ENCODE measurements at places on chromosomes 6 and 20.

- DNase-seq, result no peak
These were observed at the start of gene CDH4 for GRCh38 chr20:61251529-61252393. TSS of gene CDH4 (plus strand) at chr20:61252261.

GRCh38 chr20:47181056-47181862 is 175.2 kb downstream of the ZMYND8 start:
- no peak for DNase-seq

- DNase-seq, result no peak
These were observed 8.5 kb upstream of the TUBB2A start for GRCh38 chr6:3165631-3166534.

DNA sequence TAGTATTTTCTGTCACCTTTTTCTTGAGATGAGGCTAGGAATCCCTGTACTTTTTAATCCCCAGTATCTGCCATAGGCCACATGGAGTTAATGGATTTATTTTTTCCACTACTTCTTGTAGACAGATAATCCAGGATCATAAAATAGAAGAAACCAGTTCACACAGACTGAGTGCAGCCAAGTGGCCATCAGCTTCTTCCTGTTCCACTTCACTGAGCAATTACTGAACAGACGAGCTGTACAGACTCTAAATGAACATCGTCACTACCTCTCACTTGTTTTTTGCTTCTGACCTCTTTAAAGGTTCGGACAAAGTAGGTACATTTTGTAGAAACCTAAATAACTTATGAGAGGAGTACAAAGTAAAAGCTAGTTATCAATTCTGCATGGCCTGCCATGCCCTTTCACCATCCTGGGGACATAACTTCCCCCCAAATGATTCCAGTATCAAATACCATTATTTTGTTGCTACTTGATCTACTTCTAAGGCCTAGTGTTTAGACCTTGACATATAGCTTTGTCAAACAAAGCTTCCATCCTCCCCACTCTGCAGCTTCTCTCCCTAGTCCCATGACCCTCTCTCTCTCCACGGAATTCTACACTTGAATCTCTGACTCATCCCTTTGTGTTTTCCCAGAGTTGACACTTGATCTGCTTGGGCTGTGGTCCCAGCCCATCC is 34.4 kb upstream of the ARHGAP18 start:
- no peak for DNase-seq

GRCh38 chr6:6843057-6843627 is 254.6 kb downstream of the LY86 start:
- no peak for DNase-seq

GRCh38 chr6:139148557-139149235 is 13.8 kb downstream of the HECA start:
- DNase-seq, result no peak

DNA sequence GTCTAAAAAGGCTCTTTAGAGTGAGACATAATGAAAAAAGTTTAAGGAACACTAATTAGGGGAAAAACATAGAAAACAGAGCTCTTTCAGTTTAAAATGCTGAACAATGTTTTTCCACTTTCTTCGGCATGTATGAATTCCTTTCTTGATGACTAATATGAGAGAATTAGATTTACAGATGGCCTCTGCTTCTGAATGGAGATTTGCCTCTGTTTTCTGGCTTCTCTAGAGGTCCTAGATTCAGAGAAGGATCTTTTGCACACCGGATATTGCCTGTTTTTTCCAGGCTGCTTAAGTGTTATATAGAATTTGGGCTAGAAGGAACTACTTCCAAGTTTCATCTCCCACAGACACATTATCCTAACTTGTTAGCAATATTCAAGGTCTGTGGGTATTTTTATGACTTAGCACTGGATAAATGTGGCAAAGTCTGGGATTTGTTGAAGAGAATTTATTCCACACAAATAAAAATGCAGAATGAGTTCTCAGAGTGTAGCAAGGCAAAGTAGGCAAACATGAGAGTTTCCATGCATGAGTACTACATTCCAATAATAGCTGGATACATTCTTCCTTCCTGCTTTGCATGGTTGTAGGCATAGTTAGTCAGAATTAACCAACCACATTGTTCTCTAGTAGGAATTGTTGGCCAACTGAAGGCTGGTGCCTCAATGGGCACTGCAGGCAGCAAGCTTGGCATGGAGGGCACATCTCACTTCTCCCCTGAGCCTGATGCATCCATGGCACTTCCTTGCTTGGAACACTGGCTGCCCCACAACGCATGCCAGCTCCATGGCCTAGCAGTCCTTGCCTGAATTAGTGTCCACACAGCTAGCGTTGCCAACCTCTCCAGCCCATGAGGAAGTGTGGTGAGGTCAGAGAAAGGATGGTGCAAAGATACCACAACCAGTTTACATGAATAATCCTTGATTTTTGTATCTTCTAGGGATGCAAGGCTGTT is 224.2 kb downstream of the CLIC5 start:
- DNase-seq, result no peak

GRCh38 chr6:137697267-137697938 is 169.7 kb upstream of the TNFAIP3 start:
- no peak for DNase-seq

GRCh38 chr20:29873946-29874345 is 1383.5 kb upstream of the DEFB115 start:
- no peak for DNase-seq

GRCh38 chr6:140009286-140009685 is 634.8 kb upstream of the CITED2 start:
- no peak for DNase-seq

DNA sequence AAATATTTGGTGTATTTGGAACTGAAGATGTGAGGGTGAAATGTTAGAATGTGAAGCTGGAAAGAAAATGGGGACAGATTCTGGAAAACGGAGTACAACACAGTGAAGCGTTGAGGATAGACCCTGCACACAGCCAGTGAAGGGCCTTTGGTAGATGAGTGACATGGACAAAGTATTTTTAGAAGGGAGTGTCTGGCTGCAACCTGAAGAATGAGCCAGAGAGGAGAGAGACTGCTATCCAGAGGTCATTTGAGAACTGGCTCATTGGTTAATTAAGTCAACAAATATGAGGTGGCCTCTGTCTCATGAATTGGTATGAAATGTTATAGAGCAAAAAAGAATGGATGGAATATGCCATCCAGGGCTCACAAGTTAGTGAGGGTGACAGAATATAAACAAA is 310.5 kb downstream of the PACRG start:
- DNase-seq, result no peak

- no peak for DNase-seq
These were observed 1.8 kb downstream of the PROCR start for GRCh38 chr20:35173576-35174192.

DNA sequence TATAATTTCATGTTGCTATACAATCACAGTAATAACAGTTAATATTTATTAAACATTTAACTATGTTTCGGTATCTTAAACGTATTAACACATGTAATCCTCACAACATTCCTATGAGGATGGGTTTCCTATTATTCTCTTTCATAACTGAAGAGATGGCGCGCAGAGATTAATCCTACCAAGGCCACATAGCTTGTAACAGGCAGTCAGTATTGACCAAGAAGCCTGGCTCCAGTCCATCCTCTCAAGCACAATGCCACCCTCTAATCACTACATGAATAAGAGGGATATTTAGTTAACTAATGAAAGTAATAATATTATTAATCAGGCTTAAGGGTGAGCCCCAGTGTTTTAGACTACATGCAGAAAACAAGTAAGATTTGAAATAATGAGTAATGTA is 149.7 kb upstream of the SIM1 start:
- DNase-seq, result no peak

DNA sequence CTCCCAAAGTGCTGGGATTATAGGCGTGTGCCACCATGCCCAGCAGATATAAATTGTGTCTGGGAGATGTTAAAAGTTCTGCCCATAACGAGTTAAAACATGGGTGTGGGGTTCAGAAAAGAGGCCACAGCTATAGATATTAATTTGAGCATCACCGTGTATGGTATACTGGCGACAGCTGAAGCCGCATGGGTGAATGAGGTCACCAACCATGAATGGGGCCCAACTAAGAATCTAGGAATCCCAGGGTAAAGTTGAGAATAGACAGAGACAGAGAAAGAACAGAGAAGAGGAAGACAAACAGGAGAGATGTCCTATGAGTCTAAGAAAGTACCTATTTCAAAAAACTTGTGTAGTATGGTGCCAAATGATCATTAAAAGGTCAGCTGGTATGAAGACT is 50.9 kb downstream of the ILRUN start:
- DNase-seq, result no peak

- DNase-seq, result no peak
These were observed 8.0 kb upstream of the TCF15 start for GRCh38 chr20:617934-618690.

DNA sequence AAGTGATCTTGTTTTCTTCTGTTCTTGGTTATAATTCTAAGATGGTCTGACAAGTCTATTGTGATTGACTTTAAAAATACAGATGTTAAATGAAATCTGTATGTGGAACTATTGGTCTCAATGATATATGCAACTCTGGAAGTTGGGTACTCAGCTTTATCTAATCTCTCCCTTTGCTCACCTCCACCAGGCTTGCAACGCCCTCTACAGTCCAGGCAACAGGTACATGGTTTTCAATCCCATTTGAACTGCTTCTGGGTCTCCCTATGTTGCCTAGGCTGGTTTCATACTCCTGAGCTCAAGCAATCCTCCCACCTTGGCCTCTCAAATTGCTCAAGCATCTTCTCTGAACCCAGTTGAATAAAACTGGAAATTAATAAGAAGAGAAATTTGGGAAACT is 25.6 kb upstream of the HLA-DQB1 start:
- DNase-seq, result no peak

DNA sequence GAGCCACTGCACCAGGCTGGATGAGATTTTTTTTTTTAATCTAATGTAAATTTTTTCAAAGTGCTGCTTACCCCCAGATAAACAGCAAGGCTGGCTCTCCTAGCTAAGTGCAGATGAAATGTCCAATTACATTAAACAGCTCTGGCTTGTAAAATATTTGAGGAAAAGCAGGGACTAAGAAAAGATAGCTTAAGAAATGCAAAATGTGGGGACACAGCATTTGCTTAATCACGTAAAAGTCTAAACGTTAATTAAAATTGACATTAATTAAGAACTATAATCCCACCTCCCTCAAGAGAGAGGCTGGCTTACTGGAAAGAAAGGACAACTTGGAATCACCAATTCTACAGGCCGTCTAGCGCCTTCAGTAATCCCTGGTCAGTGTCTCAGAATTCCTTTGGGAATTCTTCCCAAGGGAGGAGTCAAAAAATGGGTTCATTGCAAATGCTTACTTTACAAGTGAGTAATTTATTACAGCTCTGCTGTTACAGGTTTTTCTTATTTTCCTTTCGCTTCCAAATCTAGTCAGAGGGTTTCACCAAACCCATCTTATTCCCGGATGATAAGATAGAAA is 13.6 kb upstream of the MARCKS start:
- DNase-seq, result no peak

DNA sequence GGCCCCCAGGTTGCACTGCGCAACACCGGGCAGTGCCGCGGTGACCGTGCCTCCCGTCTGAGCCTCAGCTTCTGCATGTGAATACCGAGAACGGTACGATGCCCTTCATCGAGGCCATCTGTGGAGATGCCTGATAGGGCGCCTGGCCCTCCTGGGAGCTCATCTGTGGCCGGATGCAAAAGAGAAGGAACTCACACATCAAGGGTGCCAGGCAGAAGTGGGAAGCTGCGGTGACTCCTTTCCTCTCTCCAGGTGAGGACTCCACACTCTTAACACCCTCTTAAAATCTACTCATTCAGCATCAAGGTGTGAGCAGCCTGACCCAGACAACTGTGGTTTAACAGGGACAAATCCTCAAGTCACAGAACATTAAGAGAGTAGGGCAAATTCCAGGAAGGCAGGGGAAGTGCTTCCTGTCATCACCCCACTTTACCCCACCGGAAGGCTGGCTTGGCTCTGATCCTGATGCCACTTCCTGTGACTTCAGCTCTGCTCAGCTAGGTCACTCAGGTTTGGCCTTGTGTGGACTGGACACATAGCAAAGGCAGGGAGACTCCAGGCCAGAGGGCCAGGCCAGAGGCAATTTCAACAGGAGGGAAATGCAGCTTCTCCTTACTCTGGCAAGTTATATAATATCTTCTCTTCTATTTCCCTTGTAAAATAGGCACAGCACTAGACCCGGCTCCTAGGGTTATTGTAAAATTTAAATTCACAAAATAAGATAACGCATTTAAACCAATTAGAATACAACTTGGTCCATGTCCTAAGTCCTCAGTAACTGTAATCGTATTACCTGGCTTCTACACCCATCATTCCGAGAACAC is 69.4 kb downstream of the CPNE5 start:
- DNase-seq, result no peak

- DNase-seq, result no peak
These were observed 7.4 kb downstream of the IBTK start for GRCh38 chr6:82240186-82240585.

- DNase-seq, result no peak
These were observed 38.7 kb upstream of the SLC22A2 start for GRCh38 chr6:160297310-160297709.

DNA sequence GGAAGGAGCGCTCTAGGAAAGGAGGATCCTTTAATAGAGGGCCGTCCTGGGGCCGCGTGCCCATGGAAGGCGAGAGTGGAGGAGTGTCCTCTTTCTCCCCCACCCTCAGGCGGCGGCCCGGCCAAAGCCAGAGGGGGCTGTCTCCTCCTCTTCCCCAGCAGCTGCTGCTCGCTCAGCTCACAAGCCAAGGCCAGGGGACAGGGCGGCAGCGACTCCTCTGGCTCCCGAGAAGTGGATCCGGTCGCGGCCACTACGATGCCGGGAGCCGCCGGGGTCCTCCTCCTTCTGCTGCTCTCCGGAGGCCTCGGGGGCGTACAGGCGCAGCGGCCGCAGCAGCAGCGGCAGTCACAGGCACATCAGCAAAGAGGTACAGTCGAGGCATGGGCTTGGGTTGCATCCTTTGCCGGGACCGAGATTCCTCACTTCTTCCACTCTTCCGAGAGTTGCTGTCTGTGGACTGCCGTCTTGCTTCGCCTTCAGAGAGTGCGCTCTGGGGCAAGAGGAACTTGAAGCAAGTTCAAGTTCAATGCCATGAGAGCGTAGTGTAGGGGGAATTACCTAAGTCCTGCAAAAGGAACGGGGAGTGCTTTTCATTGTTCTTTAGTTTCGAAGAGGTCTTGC is at the start of gene LAMA2:
TSS of gene LAMA2 (plus strand) at position 148 of the 621 bp plus-strand sequence. CDS start at position 256, 108 bp downstream.
- peak; percentile 92 for DNase-seq

- no peak for DNase-seq
These were observed 7.5 kb upstream of the CCDC28A start for GRCh38 chr6:138765896-138766655.

DNA sequence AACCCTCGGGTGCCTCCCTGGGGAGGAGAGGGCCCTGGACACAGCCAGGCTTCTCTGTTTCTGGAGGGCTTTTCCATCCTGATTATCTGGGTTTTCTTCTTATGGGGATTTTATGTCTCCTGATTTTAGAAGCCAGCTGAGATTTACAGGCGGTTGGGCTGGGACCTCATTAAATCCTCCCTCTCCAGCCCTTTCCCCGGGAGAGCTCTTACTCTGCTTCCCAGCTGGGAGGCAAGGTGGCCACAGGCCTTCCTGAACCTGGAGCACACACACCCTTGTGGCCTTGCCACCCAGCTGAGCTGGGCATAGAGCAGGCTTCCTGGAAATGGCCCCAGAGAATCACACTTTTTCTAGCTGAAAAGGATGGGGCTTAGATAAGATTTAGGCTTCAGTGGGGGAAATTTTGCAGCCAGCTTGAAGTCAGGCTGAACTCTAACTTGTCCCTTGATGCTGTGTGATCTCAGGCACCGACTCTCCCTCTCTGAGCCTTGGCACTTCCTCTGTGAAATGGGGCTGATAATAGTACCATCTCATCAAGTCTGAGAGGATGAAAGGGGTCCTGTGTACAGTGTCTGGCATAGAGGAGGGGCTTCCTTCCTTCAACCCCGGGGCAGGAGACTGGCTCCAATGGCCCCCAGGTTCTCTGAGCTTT is 16.6 kb downstream of the VSTM2L start:
- DNase-seq, result no peak

- no peak for DNase-seq
These were observed 64.2 kb downstream of the FKBP5 start for GRCh38 chr6:35624341-35625070.

- no peak for DNase-seq
These were observed 80.4 kb upstream of the ZNF184 start for GRCh38 chr6:27553123-27553904.
